ENCODE measurements at places on chromosomes 12 and 14. TPM values are rescaled to one million over a fixed set of nuclear protein-coding genes. Genes with fewer than 3 reads are reported as not detected.

RIN3 gene
- 7.2 TPM for total RNA-seq

TTC6 gene
- total RNA-seq, result 0.36 TPM

OR6C3 gene
- total RNA-seq, result not detected

OTX2 gene
- not detected for total RNA-seq

INHBC gene
- total RNA-seq, result not detected

TEAD4 gene
- total RNA-seq, result 18.9 TPM

IQSEC3 gene
- 0.41 TPM for total RNA-seq

PRB2 gene
- total RNA-seq, result not detected

TAS2R50 gene
- 3.1 TPM for total RNA-seq

RASSF9 gene
- 8.5 TPM for total RNA-seq

MSI1 gene
- not detected for total RNA-seq

HSPB8 gene
- total RNA-seq, result 7.7 TPM

SLC5A8 gene
- not detected for total RNA-seq

P3H3 gene
- 53.9 TPM for total RNA-seq

FIGNL2 gene
- 0.18 TPM for total RNA-seq

TMEM260 gene
- total RNA-seq, result 6.4 TPM

IAPP gene
- not detected for total RNA-seq

CLEC14A gene
- total RNA-seq, result 0.63 TPM

SOX5 gene
- total RNA-seq, result 12.8 TPM

SLC24A4 gene
- total RNA-seq, result not detected

CLEC1B gene
- not detected for total RNA-seq

CLBA1 gene
- total RNA-seq, result 2.8 TPM

KRT83 gene
- not detected for total RNA-seq

GNB3 gene
- total RNA-seq, result 3.4 TPM

FKBP4 gene
- 65.5 TPM for total RNA-seq

RAB15 gene
- 3.8 TPM for total RNA-seq

Measured in fibroblast of the aortic adventitia (primary cell).